Fibroblast of gingiva (primary cell): ENCODE measurements at places on chromosomes 11 and 22.

DNA sequence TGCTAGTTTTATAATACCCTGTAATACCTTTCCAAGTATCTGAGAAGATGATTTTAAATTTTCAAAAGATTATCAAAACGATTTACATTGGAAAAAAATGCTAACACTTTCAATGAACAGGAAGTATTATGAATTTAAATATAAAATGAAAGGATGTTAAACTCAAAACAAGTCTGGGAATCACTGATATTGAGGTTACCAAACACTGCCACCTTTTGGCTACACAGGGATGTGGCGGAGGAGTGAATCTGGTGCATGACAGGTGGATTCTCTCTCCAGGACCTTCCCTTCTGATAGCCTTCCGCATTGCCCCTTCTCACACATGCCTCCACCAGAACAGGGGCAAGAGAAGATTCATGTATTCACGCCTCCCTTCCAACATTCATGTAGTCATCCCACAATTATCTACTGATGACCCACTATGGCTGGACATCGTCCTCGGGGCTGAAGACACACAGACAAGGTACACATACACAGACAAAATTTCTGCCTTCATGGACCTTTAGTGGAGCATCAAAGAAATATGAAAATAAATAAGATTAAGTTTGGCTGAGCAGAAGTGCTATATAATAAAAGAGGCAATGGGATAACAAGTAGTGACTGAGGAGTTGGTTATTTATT, 34.7 kb downstream of the ATG16L2 start:
- no peak for DNase-seq

- DNase-seq: no peak
Observed at GRCh38 chr22:20238901-20239675, 29.0 kb downstream of the RTN4R start.

DNA sequence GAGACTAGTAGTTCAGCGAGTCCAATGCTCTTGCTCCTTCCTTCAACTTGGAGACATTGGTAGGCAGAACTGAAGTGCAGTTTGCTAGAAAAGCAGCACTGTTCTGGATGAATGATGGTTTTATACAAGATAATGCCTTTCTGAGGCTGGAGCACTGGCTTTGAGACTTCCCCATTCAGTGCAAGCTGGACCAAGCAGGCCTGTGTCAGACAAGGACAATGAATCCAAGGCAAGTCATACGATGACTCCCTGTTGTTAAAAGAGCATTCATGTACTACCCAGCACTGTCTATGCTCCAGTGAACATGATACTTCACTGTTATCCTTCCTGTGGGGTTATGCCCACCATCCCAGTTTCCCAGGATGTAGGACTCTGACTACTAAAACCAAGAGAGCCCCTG, 242.3 kb upstream of the RAG2 start:
- DNase-seq: no peak

GRCh38 chr11:69834811-69835800, 15.9 kb upstream of the FGF3 start:
- no peak for DNase-seq

DNA sequence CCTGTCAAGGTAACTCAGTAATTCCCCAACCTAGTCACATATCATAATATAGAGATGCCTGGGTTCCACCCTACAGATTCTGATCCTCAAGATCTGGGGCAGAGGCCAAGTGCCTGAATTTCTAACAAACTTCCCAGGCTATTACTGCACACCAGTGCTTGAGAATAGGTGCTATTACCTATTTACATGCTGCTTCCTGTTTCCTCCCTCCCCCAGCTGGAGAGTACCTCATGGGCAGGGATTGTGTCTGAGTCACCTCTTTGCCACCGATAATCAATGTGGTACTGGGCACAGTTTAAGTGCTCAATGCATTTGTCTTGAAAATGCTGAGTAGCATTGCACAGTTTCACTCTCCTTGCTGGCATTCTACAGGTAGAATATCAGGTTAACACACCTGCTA, 582.2 kb upstream of the CADM1 start:
- DNase-seq: no peak
